ENCODE measurements at places on chromosomes 4 and X.

- no peak for DNase-seq
These were observed 143.7 kb upstream of the ANK2 start for GRCh38 chr4:112905728-112906127.

GRCh38 chr4:47465004-47465403 is 1.5 kb upstream of the COMMD8 start:
- DNase-seq, result peak; percentile 74

DNA sequence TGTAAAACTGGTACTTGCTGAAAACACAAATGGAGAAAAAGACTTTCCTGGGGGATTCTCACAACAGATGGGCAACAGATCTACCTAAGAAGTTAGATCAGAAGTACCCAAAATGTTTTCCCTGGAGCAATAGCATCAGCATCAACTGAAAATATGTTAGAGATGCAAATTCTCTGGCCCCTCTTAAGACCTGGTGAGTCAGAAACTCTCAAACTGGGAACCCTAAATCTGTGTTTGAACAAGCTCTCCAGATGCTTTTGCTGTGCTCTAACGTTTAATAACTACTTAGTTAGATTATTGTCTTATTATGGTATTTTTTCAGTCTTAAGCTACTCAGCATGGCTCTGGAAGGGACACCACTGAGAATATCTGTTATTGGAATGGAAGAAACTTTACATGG is 55.2 kb upstream of the TRPC3 start:
- no peak for DNase-seq

- no peak for DNase-seq
These were observed 33.8 kb downstream of the CEP44 start for GRCh38 chr4:174317531-174317930.

GRCh38 chr4:142314686-142315085 is 531.4 kb downstream of the INPP4B start:
- DNase-seq, result no peak

GRCh38 chr4:90219822-90220221 is 92.6 kb downstream of the CCSER1 start:
- DNase-seq, result no peak

DNA sequence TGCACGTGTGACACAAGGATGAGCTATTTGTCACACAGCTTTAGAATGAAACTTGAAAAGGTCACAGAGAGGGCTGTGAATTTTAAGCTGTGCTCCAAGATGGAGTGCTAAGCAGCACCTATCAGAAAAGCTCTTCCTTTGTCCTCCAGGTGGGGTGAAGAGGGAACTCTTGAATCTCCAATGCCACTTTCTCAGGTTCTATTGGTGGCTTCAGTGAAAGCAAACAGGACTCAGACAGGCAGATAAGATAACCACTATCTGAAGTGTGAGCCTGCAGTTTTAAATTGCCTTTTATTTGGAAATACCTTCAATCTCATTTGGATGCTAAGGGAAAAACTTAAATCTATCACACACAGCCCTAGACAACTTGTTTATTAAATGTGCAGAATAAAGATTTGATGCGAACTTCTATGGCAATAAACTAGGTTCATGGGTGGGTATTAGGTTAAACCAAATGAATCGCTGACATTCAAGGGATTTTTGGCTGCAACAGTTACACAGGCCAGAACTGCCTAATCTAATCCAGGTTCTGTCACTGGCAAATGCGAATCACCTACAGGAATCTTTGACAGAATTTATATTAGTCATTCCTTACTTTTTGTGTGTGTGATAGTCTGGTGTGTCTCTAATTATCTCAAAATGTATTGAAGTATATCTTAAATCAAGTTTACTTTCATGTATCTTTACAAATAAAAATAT is 13.6 kb upstream of the PDGFRA start:
- DNase-seq, result no peak

- DNase-seq, result no peak
These were observed 70.3 kb upstream of the EMCN start for GRCh38 chr4:100588076-100588475.

GRCh38 chrX:50762578-50762977 is 51.4 kb downstream of the SHROOM4 start:
- peak; percentile 14 for DNase-seq

GRCh38 chr4:76494243-76494642 is 59.2 kb downstream of the SHROOM3 start:
- no peak for DNase-seq

DNA sequence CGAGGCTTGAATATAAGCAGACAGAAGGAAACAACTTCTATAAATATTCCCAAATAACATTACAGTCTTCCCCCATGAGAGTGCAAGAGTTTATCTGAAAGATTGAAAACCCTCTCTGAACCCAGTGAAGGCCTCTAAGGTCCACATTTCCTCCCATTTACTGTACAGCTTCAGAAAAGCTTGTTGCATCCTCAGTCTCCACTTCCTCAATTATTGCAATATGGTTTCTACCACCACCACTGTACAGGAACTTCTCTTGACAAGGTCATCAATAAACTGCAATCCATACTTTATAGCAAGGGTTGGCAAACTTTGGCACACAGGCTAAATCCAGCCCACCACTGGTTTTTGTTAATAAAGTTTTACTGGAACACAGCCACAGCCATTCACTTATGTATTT is 239.0 kb downstream of the THOC2 start:
- DNase-seq, result no peak

- DNase-seq, result peak; percentile 9
These were observed 20.6 kb downstream of the ZDHHC9 start for GRCh38 chrX:129823115-129823514.

DNA sequence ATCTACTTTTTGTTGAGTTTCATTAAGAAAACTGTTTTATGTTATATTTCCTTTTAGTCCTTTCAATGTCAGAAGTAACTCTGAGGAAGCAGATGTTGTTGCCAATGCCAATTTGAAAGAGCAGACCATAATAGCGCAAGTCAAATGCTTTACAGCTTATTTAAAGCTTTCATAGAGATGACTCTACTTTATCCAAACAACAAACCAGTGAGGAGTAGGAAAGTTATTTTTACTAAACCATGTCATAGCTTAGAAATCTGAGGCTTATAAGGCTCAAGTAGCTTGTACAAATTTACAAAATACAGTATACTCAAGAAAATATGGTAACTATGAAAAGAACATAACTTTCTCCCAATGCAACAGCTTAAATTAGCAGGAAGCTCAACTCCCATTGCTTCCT is 40.1 kb upstream of the SPOCK3 start:
- DNase-seq, result no peak

GRCh38 chr4:126758493-126758892 is 874.3 kb upstream of the INTU start:
- DNase-seq, result no peak

DNA sequence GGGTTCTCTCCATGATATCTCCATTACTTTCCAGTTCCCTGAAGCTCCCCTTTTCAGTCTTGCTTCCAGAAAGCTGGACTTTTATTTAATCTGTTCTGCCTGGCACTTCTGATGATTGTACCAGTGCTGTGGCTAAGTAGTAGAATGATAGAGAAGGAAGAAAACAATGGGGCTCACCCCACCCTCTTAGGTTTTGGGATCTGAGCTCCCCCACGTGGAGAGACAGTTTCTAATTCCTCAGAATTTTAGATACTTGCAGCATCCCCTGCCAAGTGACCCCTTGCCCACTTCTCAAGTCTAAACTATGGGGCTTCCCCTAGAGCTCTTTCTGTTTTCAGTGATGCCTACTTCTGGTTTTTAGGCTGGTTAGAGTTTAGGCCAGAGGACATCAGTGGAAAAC is 73.9 kb downstream of the GC start:
- no peak for DNase-seq

GRCh38 chrX:32421266-32421665 is 790.1 kb downstream of the DMD start:
- DNase-seq, result no peak

DNA sequence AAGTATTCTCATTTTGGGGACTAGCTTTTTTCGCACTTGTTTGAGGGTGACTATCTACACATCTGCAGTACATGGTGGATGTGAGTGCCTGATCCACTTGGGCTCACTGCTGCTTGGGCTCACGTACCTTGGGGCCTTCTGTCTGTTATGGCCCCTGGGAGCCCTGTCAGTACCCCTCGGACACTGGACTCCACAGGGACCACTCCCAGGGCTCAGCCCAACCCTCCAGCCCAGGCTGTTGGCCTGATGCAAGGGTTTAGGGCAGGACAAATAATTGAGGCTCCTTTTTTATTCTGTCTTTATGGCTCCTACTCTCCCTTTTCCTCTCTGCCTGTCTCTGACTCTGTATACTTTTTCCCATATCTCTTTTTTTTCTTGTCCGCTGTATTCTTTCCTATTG is 32.7 kb upstream of the MSN start:
- no peak for DNase-seq

GRCh38 chr4:74166818-74167217 is 8.9 kb downstream of the MTHFD2L start:
- DNase-seq, result no peak

GRCh38 chr4:109205186-109205585 is 97.3 kb downstream of the COL25A1 start:
- DNase-seq, result no peak
